Muscle of leg (tissue), 16 donors: ENCODE measurements at places on chromosomes 3 and 15.

DNA sequence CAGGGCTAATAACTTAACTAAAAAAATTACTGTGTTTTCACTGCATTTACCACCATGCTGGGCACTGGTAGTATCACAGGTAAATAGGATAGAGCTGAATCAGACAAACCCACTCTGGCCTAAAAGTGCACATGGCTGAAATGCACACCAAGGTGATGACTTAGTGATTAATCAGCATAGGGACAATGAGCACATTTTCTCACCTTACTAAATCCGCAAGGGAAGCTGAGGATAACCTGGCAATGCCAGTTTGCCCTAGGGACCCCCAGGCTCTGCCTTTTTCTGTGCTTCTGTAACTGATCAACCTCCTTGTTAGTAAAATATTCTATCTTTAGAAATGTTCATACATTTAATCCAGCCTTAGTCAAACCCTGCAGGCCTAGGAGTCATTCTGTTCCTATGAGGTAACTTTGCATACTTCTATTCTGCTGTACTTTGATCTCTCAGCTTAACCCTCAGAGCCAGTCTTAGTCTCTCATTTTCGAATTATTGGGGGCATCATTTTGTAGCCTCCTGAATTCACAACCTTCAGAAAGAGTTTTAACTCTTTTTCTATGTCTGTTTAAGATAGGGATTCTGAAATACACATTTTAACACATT, 562.9 kb upstream of the KCNMB2 start:
- DNase-seq: no peak

- no peak for DNase-seq
Observed at GRCh38 chr3:165669967-165670366, 167.3 kb downstream of the BCHE start.

GRCh38 chr3:44870375-44871061, 3.9 kb upstream of the TGM4 start:
- no peak for DNase-seq

GRCh38 chr3:100911956-100912355, 81.3 kb downstream of the ABI3BP start:
- DNase-seq: no peak

DNA sequence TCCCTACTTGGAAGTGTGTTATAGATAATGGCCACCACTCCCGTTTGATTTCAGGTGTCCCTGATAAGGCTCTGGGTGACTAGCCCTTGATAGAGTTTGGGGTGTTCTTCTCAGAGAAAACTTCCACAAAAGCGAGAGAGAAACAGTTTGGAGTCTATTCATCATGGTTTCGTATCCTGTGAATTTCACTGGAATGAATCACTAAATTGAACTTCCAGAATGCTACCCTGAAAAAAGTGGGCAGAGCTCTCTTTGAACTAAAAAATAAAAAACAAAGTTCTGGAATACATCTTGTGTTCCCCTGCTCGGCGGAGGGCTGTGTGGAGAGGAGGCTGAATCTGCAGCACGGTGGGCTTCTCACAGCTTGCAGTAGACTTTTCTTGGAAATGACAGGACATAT, 52.8 kb upstream of the FAM98B start:
- no peak for DNase-seq

DNA sequence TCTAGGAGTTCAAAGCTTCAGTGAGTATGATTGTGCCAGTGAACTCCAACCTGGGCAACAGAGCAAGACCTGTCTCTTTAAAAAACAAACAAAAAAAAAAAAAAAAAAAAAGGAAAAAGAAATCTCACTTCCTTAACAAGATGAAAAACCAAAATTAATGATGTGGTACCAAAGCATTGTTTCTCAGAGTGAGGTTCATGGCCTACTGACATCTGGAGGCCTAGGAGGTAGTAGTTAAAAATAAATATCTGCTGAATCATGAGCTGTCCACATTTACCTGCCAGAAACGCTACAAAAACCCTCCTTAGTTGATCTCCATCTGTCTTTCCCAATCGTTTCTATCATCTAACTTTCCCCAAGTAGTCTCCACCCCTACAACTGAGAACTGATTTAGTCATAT, 51.2 kb downstream of the EPHA6 start:
- DNase-seq: no peak

GRCh38 chr3:188431553-188431952, 277.6 kb downstream of the LPP start:
- no peak for DNase-seq

DNA sequence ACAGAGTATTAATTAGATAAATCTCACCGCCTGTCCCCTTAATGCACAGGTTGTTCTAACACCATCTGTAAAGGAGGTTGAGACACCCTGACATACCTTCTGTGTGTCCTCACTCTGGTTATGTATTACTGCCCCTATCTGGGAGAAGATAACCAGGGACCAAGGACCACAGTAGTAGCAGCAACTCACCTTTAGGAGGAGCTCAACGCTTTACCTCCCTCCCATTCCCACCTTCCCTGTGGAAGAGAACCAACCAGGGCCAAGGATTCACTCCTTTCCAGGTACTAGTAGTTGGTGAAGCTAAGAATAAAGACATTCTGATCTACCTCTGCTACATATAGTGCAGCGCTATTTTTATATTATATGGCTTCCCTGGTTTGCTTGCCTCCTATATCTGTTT, 232.6 kb downstream of the MEX3B start:
- no peak for DNase-seq

GRCh38 chr15:93500155-93500554, 411.1 kb upstream of the RGMA start:
- DNase-seq: no peak

GRCh38 chr3:102936511-102937045, 501.8 kb downstream of the ZPLD1 start:
- peak; percentile 8 for DNase-seq

GRCh38 chr3:107817076-107817475, 273.8 kb downstream of the CD47 start:
- DNase-seq: no peak

DNA sequence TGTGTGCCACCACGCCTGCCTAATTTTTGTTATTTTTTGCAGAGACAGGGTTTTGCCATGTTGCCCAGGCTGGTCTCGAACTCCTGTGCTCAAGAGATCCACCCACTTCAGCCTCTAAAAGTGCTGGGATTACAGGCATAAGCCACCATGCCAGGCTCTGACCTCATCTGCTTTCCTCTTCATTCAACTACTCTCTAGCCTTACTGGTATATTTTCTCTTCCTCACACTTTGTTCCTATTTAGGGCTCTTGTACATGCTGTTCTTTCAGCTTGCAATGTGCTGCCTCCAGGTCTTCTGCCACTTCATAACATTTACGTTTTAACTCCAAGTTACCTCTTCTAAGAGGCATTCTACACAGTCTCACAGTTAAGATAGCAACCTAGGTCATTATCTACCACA, 34.9 kb downstream of the PIK3CB start:
- DNase-seq: no peak

GRCh38 chr15:52567871-52568600, 794 bp downstream of the ARPP19 start:
- peak; percentile 69 for DNase-seq

DNA sequence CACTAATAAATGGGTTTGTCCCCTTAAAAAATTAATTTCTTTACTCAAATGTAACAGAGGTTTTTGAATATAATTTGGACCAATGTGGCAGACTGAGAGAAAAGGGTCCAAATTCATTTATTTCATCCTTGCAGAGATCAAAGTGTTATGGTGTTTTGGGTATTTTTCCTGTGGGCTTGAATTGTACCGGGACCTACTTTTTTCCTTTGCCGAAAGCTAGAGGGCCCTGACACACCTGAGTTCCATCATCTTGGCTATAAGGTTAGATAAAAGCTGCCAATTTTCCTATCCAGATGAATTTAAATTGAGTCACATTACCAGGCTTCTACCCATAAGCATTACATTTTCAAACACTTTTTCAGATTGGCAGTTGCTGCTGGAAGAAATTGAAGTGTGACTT, 908 bp downstream of the CCNB2 start:
- DNase-seq: peak; percentile 58

- no peak for DNase-seq
Observed at GRCh38 chr3:154275965-154276364, 48.3 kb downstream of the DHX36 start.

GRCh38 chr15:65791335-65792137, 557 bp downstream of the DENND4A start:
- DNase-seq: peak; percentile 83

DNA sequence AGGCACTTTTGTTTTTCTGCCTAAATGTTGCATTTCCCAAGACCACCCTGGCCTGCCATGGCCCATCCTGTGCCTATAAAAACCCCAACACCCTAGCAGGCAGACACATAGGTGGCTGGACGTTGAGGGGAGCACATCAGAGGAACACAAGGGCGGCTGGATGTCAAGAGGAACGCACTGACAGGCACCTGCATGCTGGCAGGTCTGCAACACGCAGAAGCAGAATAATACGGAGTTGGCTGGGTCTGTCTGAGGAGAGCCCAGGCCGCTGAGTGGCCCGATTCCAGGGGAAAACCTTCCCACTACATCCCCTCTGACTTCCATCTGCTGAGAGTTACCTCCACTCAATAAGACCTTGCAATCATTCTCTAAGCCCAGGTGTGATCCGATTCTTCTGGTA, 765.6 kb downstream of the PLOD2 start:
- DNase-seq: no peak

GRCh38 chr15:100018191-100018590, 285.0 kb upstream of the LYSMD4 start:
- DNase-seq: no peak

GRCh38 chr3:18585004-18585968, 160.1 kb upstream of the SATB1 start:
- DNase-seq: no peak

DNA sequence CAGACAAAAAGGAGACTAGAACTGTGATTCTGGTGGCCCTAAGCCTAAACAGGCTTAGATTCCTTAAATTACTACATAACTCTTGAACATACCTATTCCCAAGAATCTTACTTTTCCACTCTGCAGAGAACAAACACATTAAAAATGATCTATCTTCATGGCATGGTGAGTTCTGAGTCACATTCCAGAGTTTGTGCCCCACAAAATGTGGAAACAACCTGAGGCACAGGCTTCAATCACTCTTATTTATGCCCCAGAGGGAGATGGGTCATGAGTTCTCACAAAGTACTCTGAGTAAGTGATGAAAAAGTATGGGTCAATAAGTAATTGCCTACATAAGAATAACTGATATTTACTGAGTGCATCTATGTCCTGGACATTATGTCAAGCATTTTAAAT, 137.5 kb upstream of the SLC2A2 start:
- DNase-seq: no peak

DNA sequence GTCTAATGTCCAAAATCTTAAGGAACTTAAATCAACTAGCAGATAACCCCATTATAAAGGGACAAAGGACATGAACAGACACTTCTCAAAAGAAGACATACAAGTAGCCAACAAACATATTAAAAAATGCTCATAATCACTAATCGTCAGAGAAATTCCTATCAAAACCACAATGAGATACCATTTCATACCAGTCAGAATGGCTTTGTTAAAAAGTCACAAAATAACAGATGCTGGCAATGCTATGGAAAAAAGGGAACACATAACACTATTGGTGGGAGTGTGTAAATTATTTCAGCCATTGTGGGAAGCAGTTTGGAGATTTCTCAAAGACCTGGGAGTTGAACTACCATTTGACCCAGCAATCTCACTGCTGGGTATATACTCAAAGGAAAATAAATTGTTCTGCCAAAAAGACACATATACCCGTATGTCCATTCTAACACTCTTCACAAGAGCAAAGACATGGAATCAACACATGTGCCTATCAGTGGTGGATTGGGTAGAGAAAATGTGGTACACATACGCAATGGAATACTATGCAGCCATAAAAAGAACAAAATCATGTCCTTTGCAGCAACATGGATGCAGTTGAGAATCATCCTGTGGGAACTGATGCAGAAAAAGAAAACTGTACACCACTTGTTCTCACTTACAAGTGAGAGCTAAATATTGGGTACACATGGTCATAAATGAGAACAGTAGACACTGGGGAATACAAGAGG, 78.5 kb downstream of the TCF12 start:
- DNase-seq: no peak

DNA sequence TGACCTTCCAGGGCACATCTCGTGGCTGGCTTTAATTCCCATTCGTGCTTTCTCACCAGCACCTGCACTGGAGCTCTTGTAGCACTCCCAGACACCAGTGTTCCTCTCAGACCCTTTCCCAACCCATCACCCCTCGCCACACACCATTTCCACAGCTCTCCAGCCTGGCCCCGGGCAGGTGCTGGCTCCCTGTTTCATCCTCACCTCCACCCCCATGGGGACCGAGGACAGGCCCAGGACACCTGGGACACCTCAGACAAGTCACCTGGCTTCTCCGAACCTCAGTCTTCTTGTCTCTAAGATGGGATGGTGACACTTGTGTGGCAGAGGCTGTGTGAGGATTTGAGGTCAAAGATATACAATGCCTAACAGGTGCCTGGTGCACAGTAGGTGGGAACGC, 27.4 kb upstream of the GP9 start:
- no peak for DNase-seq

GRCh38 chr3:87082796-87083440, 92.0 kb upstream of the VGLL3 start:
- DNase-seq: peak; percentile 87

- DNase-seq: no peak
Observed at GRCh38 chr3:74591946-74592345, 22.5 kb downstream of the CNTN3 start.

GRCh38 chr3:117017135-117017894, 307.7 kb downstream of the TUSC7 start:
- no peak for DNase-seq

DNA sequence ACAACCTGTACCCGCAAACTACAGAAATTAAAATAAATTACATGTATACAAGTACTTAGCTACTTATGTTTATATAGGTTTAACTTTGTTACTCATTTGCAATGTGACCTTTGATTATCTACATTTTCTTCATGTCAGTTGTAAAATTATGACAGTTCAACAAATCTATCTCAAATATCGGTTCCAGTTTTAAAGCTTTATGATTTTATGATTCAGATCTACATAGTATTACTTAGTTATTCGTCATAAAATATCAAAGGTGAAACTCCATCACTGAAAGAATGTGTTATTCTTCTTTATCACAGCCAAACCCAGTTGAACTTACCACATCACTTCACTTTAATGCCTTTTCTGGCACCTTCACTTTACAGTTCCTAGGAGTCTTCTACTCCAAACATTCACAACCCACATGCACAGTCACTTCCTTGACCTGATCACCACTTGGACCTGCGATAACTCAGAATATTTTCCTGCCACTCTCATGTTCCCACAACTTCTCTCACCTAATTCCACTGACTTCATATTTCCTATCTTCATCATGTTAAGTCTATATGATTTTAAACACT, 47.2 kb downstream of the SLITRK3 start:
- DNase-seq: no peak

DNA sequence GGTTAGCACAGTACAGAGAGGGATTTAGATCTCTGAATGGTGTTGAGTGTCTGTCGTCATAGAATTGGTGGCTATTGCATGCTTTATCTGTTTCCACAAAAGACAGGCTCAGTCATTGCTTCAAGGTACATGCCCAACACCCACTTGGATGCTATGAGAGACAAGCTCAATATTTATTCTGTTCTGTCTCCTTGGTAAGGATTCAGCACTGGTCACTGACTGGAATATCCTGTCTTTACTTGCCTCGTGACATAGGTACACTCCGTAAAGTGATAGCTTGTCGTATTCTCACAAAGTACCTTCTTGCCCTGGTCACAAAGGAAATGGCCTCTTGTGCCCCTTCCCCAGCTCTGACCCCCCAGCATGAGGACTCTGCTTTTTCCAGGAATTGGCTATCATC, 72.8 kb upstream of the CTNNB1 start:
- DNase-seq: no peak
